Fibroblast of skin of back (primary cell): ENCODE measurements at places on chromosomes 11 and 22.

- DNase-seq, result peak; percentile 18
Measured at GRCh38 chr22:37427135-37427710, at the start of gene ELFN2. ELFN2 (minus strand) TSS chr22:37427479; CDS start chr22:37375534, 51,945 bp downstream.

- DNase-seq, result no peak
Measured at GRCh38 chr11:68457898-68458249, 2.7 kb upstream of the PPP6R3 start.

DNA sequence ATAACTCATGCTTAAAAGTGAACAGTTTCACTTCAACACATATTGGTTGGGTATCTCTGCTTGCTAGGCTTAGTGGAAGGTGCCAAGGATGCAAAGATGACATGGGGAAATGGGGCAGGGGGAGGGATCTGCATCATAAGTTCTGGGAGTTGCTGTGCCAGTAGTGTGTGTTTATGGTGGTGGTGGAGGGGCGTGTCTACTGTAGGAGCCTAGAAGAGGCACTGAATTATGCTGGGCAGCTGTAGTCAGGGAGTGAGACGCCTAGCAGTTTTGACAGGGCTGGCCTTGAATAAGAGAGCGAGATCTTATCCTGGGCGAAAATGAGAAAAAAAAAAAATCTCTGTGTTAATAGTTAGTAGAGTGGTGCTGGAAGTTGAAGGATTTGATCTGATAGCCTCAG lies 3.0 kb downstream of the ELMOD1 start:
- DNase-seq, result no peak

DNA sequence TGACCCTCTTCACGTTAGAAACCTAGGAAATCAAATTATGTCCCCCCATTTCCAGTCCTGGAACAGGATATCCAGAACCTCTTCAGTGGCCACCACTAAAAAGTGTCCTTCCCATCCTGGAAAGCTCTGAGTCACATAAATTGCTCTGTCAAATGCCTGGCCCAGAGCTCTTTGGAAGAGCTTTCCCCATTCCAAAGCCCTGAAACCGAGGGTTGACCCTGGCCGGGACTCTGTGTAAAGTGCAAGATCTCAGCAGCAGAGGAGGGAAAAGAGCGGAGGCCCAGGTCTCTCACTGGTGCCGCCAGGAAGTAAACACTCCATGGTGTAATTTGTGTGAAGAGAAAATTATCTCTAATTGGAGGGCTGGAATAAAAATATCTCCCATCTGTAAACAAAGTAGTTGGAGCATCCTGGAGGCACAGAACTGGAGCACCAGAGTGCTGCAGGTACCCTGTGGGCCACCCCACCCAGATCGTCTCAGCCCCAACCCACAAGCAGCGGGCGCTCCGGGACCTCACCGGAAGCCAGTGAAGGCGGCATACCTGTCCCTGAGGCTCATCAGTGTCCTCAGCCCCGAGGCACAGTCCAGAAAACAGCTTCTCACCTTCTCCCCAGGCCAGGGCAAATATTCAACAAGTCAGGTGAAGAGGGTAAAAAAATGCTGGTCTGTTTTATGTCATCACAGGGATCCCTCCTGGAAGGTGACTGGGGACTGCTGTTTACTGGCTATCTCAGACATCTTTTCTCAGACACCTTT lies 4.7 kb upstream of the JAM3 start:
- DNase-seq, result no peak

GRCh38 chr11:63918507-63919191 lies 1.7 kb upstream of the RCOR2 start:
- peak; percentile 40 for DNase-seq

- DNase-seq, result no peak
Measured at GRCh38 chr11:30406978-30407762, 84.3 kb downstream of the ARL14EP start.

- no peak for DNase-seq
Measured at GRCh38 chr11:118853678-118854077, 30.0 kb upstream of the CXCR5 start.

- DNase-seq, result no peak
Measured at GRCh38 chr11:19955660-19956059, 204.6 kb downstream of the DBX1 start.

DNA sequence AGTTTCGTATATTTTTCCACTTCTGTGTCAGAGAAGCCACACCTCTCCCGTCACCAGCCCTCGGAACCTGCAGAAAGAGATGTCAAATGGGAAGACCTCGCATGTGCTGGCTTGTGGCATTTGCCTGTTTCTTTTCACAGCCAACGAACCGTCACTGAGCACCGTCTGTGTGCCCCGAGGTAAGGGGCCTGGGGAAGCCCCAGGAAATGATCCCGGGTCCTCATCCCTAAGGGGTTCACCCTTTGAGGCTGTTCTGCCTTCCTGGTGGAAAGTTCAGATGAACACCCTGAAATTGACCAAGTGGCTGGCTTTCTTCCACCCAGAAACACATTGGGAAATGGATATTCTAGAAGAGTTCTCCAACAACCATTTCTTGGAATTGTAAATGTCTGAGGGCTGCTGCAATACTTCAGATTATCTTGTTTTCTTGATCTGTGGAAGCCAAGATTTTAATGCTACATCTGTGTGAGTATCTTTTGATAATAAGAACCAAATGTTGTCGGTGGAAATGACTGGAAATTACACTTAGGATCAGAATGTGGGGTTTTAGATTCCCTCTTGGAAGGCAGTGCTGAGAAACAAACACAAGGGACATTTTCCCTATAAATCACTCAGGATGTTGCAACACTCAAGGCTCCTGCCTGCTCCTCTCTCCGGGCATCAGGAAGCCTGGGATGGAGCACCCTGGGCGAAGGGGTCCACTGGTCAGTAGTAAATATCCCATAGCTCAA lies 37.6 kb downstream of the RIBC2 start:
- DNase-seq, result peak; percentile 91

- DNase-seq, result peak; percentile 19
Measured at GRCh38 chr11:11397036-11397415, 44.0 kb upstream of the CSNK2A3 start.

DNA sequence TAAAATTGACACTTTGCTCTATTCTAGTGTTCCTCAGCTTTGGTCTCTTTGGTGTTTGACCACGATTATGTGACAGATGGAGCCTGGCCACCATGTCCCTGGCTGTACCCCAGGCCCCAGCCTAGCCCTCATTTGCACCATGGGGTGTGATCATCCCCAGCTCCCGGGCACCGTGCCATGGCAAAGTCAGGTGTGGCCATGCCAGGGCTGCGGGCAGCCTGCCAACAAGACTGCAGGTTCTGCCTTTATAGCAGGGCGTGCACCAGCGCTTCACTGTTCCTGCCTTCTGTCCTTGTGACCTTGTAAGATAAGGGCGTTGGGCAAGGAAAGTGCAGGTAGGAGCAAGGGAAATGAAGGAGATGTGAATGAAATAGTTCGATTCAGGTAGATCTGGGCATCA lies 22.4 kb upstream of the APOBEC3A start:
- no peak for DNase-seq

DNA sequence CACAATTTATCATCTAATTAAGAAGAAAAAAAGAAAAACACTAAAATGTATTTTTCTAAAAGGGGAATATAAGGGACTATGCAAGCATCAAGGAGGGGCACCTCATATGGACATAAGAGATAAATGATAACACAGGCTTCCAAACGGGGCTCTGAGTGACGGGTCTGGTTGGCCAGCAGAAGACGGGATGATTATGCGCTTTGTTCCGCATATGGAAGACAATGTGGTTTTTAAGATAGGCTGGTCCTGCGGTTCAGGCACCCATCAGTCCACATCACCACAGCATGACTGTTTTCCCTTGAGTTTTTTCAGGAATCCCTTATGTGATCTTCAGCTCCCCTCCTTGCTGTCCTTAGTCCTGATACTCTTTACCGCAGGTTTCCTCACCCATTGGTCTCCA lies 404.6 kb downstream of the OPCML start:
- no peak for DNase-seq

- no peak for DNase-seq
Measured at GRCh38 chr22:49137206-49137840, 690.4 kb downstream of the BRD1 start.

GRCh38 chr11:59172345-59173079 lies 580 bp downstream of the DTX4 start:
- DNase-seq, result no peak

- DNase-seq, result no peak
Measured at GRCh38 chr11:117898059-117898458, 21.6 kb upstream of the FXYD6 start.

DNA sequence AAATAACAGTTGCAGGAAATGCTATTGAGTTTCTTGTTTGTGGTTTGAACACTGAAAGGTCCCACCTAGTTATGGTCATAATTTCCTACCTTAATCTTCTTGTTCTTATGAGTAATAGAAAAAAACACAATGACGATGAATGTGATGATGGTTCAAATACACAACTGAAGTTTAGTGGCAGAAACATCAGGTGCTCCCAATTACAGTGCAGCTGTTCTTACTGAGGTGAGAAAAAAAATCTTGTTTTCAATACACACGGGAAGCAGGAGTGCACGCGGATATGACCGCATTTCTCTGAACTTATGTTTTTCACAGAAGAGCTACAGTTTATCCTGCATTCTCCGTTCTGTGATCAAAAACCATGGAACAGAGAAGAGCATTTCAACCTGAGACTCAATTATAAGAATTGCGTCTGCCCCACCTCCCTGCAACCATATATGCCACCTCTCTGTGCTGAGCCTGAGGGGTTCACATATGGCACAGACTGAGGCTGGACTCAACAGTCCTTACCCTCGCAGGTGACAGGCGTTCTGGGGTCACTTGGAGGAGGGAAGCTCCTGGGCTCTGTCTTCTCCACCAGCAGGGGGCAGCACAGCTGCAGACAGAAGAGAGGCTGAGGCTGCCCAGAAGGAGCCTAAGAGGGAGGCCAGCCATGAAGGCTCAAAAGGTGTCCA lies 99.7 kb upstream of the IGLL5 start:
- DNase-seq, result peak; percentile 23

DNA sequence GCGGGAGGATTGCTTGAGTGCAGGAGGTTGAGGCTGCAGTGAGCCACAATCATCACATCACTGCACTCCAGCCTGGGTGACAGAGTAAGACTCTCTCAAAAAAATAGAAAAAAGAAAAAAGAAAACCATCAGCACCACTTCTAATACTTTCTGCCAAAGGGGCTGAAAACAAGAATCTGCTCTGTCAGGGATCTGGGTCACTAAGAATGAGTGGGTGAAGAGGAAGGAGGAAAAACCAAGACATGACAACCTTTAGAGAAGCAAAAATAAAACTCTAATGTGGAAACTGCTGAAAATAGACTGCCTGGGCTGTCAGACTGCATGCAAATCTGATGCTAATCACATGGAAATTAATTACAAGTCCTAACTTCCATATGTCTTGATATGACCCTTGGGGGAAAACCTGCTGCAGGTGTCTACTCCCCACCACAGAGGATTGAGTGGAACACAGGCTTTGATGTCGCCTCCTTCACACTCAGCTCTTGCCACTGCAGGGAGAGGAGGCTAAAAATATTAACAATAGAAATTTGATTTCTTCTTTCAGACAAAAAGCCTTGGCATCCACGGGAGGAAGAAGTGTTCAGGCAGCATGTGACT lies 62.5 kb upstream of the CRTAM start:
- no peak for DNase-seq

DNA sequence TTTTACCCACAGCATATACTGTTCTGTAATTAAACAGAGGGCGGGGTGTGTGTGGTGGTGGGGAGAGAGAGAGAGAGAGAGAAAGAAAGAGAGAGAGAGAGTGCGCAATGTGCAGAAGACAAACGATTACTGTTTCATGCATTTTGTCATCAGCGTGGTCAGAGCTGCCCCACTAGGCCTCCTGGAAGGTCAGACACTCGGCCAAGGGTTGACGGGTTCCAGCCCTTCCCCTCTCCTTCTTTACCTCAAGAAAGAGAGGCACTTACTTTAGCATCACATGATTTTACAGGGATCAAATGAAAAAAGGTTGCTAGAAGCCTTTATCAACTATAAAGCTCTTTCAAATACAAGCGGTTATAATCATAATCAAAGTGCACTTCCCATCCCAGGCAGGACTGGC lies 269.2 kb upstream of the SORL1-AS1 start:
- DNase-seq, result no peak

- no peak for DNase-seq
Measured at GRCh38 chr11:4994551-4994950, at the start of gene OR51L1. OR51L1 (plus strand) TSS chr11:4994851; CDS start chr11:4998983, 4,132 bp downstream.

- DNase-seq, result no peak
Measured at GRCh38 chr11:116384407-116384806, 388.4 kb downstream of the BUD13 start.

GRCh38 chr22:25192406-25192805 lies 7.3 kb upstream of the CRYBB3 start:
- DNase-seq, result no peak

- no peak for DNase-seq
Measured at GRCh38 chr22:50057278-50058060, 629 bp downstream of the TTLL8 start.

DNA sequence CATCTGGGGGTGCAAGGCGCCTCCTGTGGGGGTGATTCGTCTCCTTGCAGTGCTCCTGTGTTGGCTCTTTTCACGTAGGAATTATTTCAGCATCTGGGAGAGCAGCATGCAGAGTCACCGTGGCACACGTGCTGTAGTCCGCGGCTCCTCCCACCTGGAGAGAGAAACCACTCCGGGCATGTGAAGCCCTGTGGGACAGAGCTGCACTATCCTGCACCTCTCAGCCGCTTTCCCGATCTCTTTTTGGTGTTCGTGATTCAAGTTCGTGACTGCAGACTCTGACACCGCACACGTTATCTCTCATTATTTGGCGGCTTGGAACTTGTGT lies 394.6 kb downstream of the TBC1D22A start:
- DNase-seq, result no peak

GRCh38 chr11:11167806-11168205 lies 185.2 kb downstream of the CSNK2A3 start:
- no peak for DNase-seq

GRCh38 chr11:8477151-8477550 lies 116.9 kb downstream of the STK33 start:
- DNase-seq, result no peak

DNA sequence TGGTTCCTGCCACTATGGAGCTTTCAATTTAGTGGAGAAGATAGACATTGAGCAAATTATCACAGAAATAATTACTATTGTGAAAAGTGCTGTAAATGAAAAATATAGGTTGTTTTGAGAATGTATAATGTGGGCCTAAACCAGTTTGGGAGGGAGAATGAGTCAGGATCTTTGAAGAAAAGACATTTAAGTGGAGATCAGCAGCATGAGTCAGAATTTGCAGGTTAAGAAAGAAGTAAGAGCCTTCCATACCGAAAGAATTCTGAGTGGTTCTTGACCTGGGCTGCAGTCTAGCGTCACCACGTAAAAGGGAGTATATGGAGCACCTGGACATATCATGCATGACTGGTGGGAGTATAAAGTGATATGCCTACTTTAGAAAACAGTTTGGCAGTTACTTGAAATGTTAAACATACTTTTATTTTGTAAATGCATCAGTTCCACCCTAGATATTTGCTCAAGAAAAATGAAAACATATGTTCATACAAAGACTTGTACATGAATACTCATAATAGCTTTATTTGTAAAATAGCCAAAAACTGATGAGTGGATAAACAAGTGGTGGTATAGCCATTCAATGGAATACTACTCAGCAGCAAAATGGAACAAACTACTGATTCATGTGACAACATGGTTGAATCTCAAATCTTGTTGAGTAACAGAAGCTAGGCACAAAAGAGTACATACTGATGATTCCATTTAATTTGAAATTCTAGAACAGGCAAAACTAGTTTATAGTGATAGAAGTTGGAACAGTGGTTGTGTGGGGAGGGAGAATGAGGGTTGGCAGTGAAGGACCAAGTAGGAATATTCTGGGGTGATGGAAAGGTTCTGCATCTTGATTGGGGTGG lies 99.2 kb downstream of the STIM1 start:
- peak; percentile 28 for DNase-seq

- no peak for DNase-seq
Measured at GRCh38 chr22:20432244-20432686, 5.4 kb downstream of the SCARF2 start.
